ENCODE measurements at places on chromosomes 4 and X.
A peak's percentile ranks its signal among the peaks of the same experiment; 100 is the strongest.

- DNase-seq = peak; percentile 19
Observed at GRCh38 chrX:47191331-47191730, 2.3 kb upstream of the UBA1 start.

- no peak for DNase-seq
Observed at GRCh38 chrX:154828016-154828408, 6.5 kb downstream of the SMIM9 start.

- no peak for DNase-seq
Observed at GRCh38 chr4:30725562-30725961, 5.4 kb downstream of the PCDH7 start.

GRCh38 chr4:94412658-94413038 is 39.1 kb upstream of the PDLIM5 start:
- DNase-seq = no peak

DNA sequence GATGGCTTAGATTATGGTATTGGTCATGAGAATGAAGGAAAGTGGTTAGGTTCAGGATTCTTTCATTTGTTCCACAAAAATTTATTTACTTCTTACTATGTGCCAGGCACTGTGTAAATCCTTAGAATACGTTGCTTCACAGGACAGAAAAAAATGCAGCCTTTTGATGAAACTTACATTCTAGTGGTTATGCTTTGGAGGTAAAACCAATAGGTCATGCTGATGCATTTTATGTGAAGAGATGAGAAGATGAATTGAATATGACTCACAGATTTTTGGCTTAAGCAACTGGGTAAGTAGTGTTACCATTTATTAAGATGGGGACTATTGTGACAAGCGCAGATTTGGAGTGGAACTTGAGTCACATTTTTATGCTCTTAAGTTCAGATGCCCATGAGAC is 165.3 kb downstream of the GLRA2 start:
- no peak for DNase-seq

DNA sequence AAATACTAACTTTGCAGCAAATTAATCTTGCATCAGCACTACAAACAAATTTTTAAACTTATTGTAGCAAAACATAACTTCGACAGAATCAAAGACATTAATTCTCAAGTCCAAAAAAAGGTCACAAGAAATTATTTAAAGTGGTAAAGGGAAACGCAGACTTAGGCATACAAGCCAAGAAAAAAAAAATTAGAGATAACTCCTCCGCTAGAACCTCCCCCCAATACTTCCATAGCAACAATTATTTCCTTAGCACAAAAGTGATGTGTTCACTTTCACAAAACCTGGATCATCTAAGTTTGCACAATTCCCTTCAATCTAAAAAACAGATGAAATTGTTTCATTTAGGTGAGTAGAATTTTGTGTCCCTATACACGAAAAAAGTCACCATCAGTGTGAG is 1.1 kb downstream of the LRBA start:
- DNase-seq = no peak

DNA sequence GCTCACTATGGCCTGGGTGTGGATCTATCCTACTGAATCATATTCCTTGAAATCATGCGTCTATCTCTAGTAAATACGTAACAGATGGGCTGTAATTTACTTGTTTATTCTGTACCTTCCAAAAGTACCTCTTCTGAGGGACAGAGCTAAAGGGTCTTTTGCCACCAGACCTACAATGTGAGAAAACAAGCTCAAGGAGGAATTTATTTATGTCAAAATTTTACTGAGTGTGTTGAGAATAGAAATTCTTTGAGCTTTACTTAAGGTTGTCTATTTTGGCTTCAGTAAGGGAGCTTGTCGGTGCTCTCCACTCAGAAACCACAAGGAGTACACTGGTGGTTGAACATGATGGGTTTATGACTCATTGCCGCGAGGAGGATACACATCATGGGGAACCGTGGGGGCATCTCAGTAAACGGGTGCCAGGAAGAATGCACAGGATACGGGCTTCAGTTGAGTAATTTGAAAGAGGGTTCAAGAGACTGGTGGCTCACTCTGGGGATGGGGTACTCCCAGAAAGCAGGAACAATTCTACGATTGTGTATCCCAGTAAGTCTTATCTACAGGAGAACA is 3.0 kb downstream of the ANK2 start:
- DNase-seq = no peak

DNA sequence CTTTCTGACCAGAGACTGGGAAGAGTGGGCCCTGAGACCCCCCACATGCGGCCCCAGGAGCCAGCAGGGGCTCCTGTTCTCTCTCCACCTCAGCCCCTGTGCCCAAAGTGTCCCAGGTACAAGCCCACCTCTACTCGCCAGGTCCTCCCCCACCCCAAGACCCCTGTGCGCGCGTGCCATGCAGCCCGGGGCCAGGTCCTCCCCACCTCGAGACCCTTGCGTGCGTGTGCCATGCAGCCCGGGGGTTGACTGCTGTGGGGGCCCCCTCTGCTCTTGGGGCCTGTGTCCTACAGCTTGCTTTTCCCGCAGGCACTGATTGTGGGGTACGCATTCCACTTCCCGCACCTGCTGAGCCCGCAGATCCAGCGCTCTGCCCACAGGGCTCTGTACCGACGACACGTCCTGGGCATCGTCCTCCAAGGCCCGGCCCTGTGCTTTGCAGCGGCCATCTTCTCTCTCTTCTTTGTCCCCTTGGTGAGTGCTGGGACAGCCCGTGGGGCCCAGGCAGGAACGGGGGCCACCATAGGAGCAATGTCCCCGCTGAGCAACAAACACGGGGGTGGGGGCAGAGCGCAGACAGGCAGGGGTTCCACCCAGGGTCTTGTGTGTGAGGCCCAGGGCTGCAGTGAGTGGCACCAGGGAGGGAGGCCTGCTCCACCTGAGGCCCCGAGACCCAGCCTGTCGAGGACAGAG is 20.3 kb downstream of the DGKQ start:
- no peak for DNase-seq

- DNase-seq = no peak
Observed at GRCh38 chr4:182141061-182141460, 102.1 kb upstream of the TENM3 start.
